Stimulated activated CD8-positive, alpha-beta memory T cell treated with anti-CD3 and anti-CD28 coated beads, Interleukin-15, amount 100 ng/mL, for 24 hours (primary cell): ENCODE measurements at places on chromosomes 13 and 19.

DNA sequence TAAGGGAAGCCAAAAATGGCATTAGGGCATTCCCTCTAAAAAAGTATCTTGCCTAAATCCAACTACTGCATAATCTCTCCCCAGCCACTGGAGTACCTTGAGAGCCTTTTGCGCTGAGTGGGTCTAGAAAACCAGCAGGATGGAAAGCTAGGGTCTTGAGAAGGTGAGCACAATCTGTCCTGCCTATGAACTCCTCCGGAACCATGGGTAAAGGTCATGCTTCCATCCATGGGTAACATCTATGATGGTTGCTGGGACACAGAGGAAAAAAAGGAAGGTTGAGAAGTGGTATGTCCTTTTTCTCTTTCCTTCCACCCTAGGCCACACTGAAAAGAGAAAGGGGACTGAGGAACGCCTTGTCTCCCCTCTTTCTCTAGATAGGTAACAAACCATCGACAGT lies 52.4 kb downstream of the ZNF676 start:
- no peak for DNase-seq

GRCh38 chr13:92682832-92683517 lies 543.6 kb upstream of the GPC6 start:
- DNase-seq: no peak

GRCh38 chr13:39347926-39348901 lies 254.8 kb downstream of the LHFPL6 start:
- DNase-seq: no peak

- no peak for DNase-seq
Measured at GRCh38 chr13:111899714-111900389, 167.1 kb upstream of the SOX1 start.

DNA sequence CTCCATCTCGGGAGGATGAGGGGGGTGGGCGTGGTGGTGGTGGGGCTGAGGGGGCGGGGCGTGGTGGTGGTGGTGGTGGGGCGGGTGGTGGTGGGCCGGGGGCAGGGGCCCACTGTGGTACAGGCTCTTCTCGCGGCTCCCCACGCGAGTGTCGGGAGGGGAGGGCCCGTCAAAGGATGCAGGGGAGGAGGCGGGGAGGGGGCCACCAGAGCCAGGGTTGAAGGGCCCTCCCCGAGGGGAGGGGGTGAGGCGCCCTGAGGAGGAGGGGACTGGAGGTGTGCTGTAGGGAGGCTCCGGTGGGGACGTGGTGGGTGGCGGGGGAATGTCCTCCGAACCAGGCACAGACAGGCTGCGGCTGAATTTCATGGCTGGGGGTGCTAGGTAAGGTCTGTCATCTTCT lies 19.6 kb downstream of the C19orf81 start:
- DNase-seq: no peak

DNA sequence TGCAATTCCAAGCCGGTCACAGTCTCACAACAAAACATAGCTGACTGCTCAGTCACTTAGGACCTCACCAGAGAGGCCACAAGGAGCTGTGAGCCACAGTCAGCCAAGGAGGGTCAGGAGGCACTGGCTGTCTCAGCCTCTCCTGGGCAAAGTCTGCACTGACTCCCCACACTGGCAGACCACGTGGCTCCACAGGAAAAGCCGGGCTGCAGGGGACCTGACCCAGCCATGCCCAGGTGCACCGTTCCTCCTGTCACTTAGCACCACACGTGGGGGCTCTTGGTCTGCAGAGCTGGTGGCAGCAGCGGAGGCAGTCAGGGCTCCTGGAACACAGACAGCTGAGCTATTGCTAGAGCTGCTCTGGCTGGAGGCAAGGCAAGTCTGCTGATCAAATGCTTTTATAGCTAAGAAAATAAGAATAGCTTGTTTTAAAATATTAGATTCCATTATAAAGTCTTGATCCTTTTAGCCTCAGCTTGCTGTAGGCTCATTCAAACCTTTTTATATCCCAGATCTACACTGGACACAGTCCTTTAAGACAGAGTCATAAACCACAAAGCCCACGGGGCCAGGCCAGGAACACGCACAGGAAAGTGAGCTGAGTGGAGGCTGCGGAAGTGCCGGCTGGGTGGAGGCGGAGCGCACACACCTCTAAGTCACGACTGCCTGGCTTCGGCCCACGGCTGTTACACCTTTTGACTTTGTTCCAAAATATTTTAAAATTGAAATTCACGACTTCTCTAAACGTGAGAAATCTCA lies 744.1 kb downstream of the UQCRFS1 start:
- no peak for DNase-seq

- no peak for DNase-seq
Measured at GRCh38 chr19:48123907-48124651, 13.5 kb upstream of the PLA2G4C start.

DNA sequence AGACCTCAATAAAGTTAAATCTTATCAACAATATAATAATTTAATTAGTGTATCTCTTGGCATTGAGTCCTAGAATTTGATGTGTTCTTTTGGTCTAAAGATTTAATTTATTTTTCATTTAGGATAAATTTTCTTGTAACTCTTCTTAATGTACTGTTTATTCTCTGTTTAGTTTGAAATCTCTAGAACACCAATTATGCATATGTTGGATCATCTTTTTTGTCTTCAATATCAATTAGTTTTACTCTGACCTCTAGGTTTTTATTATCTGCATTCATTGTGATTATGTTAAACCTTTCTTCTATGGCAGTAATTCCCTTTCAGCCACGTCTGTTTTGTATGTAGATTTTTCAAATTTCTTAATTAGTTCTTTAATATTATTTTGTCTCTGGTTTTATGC lies 93.8 kb upstream of the ARHGEF7 start:
- DNase-seq: no peak

GRCh38 chr19:6318772-6319171 lies 14.6 kb downstream of the ACER1 start:
- no peak for DNase-seq

DNA sequence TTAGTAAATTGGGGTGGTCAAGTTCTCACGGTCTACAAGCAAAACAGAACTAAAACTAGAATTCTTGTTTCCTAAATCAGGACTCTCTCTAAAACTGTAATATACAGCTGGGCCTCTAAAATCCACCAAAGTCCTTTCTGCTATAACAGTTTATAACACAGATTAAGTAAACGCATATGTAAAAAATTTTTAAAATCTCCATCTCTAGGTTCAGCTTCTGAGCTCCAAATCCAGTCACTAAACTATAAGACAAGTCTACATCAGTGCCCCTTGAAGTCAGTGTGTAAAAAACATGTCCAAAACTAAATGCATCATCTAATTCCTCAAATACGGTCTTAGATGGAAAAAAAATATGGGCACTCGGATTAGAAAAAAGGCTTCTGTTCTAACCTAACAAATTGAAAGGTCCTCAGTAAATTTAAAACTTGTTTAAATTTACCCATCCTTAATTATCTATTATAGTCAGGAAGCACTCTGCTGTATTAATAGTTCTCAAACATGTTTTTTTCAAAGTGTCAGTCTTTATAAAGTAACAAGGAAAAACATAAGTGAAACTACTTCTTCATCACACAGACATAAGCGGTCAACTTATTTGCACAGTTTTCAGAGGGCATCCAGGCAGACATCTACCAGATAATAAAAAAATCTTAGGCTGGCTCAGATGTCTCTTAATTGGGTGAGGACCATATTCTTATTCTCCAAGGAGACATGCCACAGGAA lies 33.6 kb downstream of the ELF1 start:
- DNase-seq: no peak

DNA sequence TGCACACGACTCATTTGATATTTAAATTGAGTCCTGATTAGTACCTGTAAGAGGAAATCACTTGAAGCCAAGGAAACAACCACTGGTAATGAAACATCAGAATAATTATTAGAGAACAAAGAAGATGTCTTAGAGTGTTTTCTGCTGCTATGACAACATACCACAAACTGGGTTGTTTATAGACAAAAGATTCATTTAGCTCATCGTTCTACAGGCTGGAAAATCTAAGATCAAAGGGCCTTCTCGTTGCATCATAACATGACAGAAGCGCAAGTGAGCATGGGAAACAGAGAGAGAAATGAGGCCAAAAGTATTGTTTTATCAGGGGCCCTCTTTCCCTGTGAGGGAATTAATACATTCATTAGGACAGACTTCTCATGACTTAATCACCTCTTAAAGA lies 1024.0 kb upstream of the PCDH9 start:
- no peak for DNase-seq

DNA sequence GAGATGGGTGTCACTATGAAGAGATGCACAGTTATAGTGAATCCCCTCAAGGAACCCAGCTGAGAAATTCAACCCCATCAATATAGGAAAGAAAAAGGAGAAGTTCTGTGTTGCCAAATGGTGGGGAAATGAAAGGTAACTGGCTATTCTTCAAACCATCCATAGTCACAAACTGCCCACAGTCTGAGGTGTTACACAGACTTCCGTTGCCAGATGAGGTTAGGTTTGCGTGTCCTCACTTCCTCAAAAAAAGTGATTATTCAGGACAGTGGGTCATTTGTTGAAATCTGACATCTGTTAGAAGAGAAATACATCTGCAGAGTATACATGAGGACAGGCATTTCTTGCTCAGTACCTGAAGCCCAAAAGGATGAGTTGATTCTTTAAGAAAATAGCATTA lies 9.0 kb downstream of the SIGLEC5 start:
- no peak for DNase-seq

DNA sequence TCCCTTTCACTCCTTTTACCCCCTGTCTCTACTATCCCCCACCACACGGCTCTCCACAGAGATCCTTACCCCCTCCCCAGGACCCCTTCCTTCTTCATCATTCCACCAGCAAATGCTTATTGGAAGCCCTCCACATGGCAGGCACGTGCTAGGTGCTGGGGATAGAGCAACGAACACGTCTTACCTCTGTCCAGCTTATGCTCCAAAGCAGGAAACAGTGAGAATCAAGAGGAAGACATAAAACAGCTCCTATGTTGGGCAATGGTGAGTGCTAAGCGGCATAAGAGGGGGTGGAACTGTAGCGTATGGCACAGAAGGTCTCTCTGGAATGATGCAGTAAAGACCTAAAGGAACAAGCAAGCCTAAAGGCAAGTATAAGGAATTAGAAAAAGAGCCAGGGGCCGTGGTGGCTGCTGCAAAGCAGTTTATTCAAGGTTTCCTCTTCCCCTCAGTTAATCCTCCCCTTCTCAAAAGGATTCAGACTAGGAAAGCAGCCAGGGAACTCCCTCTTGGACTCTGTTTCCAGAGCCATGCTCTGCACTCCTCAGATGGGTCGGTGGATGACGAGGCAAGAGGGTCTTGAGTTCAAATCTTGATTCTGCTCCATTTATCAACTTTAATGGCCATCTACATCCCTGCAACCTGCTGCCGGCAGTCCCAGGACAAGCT lies 289.4 kb downstream of the FOXO1 start:
- DNase-seq: no peak

GRCh38 chr13:99136427-99136954 lies 64.2 kb upstream of the UBAC2 start:
- DNase-seq: no peak

DNA sequence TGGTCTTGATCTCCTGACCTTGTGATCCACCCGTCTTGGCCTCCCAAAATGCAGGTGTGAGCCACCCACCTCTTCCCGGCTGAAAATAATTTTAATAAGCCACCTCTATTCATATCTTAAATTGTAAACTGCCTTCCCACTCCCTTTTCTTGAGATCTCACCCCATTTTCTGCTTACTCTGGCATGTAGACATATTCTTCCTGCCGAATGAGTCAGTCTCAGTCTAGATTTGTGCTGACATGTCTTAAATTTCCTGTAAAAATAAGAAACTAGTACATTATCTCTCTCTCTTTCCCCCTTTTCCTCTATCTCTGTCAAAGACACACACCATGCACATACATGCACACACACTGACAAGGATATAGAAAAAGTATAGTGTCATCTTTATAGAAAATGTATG lies 60.9 kb downstream of the THSD1 start:
- DNase-seq: no peak

DNA sequence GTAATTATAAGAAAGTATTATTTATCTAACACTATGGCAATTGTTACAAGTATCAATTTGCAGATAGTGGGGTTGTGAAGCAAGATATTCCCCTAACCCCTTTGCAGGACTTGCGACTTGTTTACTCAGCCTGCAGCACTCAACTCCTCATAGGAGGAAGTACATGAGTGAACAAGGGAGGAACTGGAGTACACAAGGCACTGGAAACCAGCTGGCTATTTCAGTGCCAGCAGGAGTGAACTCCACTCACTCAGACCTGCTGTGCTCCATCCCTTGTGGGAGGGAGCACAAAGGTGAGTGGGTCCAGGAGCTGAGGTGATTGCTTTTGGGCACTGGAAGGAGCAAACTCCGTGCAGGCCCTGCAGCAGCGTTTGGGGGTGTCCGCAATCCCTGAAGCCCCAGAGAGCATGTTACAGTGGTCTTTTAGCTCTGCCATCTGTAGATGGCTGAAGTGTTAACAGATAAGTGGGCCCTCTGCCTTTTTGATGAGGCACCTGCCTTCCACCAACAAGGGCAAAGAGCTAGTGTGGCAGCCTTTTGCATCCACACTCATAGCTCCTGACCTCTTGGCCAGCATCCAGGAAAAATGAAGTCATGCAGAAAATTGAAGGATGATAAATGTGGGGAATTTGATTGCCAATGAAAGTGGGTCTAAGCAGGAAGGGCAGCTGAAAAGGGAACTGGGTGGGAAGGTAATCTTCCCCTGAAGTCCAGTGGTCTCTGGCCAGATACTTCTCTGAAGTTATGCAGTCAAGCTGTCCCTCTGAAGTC lies 802.2 kb upstream of the MIR17HG start:
- no peak for DNase-seq

DNA sequence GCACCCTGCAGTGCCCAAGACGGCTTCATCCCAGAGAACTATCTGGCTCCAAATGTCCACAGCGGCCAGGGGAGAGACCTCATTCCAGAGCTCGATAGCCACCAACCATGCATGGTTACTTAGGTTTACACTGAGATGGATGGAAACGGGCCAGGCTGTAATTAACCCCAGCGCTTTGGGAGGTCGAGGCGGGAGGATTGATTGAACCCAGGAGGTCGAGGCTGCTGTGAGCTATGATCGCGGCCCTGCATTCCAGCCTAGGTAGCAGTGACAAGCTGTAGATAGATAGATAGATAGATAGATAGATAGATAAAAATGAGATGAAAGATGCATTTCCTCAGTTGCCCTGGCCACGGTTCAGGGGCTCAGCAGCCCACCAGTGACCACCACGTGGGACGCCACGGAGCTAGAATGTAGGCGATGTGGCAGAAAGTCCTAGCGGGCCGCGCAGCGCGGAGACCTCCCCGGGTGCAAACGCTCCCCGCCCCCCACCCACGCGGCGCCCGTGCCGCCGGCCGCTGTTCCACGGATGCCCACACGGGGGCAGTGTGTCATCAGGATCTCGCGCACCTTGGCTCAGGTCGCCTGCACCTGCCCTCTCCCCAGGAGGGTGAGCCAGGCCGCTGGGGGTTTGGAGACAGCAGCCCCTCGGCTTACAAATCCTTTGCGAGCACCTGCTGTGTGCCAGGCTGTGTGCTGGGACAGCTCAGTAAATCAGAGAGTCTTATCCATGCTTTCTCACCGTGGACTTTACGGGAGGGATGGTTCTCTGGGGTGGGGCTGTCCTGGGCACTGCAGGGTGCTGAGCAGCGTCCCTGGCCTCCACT lies 13.5 kb upstream of the TLE5 start:
- peak; percentile 81 for DNase-seq

GRCh38 chr19:30325676-30326392 lies 46.4 kb upstream of the ZNF536 start:
- DNase-seq: no peak

- no peak for DNase-seq
Measured at GRCh38 chr13:72537395-72537780, 190.0 kb downstream of the MZT1 start.
